ENCODE measurements at places on chromosomes 2 and 18. TPM values are rescaled to one million over a fixed set of nuclear protein-coding genes. Genes with fewer than 3 reads are reported as not detected.

DNA sequence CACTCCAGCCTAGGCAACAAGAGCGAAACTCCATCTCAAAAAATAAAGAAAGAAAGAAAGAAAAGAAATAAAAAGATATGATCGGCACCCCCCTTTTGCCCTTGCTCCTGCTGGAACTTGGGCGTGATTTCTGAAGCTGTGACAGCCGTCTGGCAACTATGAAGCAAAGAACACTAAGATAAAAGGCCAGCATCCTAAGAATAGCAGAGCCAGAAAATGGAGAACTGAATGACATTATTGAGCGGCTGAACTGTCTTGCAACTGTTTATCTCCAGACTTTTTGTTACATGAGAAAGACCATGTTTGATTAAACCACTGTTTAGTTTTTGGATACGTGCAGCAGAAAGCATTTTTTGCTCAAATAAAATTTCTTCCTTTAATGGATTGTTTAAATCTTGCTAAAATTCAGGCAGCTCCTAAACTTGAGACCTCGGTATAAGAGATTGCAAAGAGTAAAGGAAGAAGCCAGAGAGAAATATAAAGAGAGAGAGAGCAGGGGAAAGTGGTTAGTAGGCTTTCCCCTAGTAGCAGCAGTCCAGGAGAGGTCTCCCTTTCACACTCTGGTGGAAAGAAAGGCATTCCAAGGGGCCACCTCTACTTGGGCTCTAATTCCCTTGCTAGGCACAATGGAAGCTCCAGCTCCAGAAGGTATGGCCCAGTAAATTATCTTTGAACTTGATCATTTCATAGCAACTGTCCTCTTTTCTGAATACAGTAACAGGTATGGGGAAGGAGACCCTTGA is 8.2 kb upstream of the MBD2 start:
- no peak for DNase-seq

- no peak for DNase-seq
Measured at GRCh38 chr2:28591711-28592335, 96.0 kb downstream of the PLB1 start.

DNA sequence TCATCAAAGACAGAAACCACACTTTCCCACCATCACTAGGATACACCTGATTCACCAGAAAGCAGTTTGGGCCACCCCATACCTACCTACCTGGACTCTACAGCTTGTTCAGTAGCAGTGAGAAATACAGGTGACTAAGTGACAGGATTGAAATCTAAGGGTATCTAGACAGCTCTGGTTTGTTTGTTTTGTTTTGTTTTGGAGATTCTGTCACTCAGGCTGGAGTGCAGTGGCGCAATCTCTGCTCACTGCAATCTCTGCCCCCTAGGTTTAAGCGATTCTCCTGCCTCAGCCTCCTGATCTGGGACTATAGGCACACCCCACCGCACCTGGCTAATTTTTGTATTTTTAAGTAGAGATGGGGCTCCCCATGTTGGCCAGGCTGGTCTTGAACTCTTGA is 3.1 kb downstream of the TTC21B start:
- no peak for DNase-seq

GRCh38 chr2:236238751-236239150 is 25.5 kb downstream of the ASB18 start:
- no peak for DNase-seq

DNA sequence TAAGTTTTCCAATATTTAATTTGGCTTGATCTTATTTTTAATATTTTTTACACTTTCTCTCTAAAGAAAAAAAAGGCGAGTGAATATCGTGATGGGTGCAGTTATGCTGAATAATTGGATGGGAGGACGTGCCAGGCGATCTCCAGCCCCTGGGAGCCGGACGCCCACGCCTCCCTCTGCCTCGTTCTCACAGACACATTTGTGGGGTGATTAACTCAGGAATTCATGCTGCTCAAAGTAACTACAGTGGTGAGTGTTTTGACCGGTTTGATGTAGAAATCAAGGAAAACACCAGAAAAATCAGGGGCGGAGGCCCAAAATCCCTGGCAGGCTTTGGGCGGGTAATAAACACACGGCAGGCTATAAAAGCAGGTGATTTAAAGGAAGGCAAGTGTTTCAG is 736.8 kb upstream of the SALL3 start:
- DNase-seq, result no peak

- DNase-seq, result no peak
Measured at GRCh38 chr2:20168048-20168726, 56.7 kb downstream of the SDC1 start.

DNA sequence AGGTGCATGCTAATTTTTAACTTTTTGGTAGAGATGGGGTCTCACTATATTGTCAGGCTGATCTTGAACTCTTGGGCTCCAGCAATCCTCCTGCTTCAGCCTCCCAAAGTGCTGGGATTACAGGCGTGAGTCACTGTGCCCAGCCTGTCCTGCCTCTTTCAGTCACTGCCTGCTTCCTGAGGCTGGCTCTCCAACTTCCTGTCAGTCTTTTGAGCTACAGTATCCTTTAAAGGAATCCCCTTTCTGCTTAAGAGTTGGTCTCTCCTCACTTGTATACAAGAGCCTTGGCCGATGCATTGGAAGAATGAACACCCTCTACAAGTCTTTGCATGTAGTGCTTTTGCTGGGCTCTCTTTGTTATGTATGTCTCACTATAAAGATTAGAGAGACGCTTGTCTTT is 88.4 kb upstream of the SMAD2 start:
- no peak for DNase-seq

DNA sequence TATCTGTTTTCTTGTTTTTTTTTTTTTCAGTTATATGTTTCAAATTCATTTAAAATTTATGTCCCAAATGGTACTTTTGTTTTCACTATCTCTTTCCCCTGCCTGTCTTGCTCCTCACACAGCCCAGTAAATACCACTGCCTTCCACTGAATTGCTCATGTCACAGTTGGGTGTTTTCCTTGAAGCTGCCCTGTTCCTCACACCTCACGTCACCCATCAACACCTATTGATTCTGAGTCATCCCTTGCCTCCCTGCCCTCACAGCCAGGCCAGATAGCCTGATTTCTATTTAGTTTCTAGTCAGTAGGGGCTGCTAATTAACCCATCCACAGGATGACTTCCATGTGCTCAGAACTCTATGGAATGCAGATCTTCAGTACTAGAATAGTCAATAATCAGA is 25.3 kb downstream of the FSHR start:
- DNase-seq, result no peak

DNA sequence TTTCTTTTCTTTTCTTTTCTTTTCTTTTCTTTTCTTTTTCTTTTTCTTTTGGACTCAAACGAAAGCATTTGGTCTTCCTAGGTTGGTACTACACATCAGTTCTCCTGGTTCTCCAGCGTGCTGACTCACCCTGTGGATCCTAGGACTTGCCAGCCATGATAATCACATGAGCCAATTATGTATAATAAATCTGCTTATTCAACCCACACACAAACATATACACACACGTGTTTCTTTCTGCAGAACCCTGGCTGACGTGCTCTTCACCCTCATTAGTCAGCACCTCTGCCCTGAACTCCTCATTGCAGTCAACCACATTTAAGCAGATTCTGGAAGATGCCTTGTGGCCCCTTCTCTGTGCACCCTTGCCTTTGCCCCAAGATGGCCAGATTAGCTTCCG is 162.4 kb upstream of the MYT1L start:
- no peak for DNase-seq

DNA sequence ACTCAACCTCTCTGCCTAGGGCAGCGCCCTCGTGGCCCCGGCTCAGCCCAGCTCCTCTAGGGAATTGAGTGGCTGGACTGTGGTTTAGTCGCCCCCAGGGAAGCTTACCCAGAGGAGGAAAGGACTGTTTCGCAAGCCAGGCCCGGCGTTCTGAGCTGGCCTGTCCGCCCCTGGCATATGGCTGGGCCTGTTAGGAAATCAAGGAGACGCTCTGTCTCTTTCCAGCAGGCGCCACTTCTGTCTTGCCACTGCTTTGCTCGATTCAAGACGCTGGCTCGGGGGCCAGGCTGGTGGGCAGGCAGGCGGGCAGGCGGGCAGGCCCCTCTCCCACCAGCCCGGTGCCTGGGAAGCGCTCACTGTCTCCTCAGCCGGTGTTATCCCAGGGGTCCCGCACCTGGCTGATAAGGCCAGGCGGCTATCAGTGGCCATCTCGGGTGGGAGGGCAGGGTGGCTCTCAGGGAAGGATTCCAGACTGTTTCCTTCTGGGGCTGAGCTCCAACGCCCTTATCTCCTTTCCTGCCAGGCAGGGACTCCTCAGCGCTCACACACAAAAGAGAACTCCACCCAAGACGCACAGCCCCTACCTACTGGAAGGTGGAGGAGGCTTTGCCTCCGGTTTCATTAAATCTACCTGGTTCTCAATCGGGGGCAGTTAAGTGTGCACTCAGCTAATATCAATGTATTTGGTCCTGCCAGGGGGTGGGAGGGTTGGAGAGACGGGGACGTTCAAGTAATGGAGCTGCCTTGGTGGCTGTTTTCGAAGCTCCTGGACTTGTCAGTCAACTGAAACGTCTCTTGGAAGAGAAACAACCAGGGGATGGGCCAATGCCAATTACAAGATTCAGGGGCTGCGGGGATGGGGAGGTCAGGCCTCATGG is 109.1 kb downstream of the SMAD7 start:
- DNase-seq, result peak; percentile 46

GRCh38 chr2:156242874-156243273 is 89.6 kb downstream of the NR4A2 start:
- DNase-seq, result no peak

- DNase-seq, result peak; percentile 94
Measured at GRCh38 chr2:44291281-44292248, 16.3 kb downstream of the SLC3A1 start.

DNA sequence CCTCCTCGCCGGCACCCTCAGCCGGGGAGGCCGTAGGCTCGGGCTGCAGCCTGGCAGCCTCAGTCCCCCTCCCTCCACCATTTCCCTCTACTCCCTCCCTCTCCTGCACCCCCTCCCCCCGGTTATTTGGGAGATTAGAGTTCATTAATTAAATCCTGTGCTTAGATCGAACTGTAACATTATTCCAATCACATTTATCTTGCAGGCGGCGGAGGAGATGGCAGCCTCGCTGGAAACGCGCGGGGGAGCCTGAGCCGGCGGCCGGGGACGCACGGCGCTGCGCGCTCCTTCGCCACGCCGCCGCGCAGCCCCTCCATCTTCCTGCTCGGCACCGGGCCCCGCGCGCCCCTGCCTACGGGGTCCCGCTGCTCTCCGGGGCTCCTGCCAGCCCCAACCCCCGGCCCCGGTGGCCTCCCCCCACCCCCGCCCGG is at the start of gene ST8SIA3:
TSS of gene ST8SIA3 (plus strand) at position 287 of the 431 bp plus-strand sequence. CDS start 290 bp downstream, outside the sequence.
- DNase-seq, result no peak

DNA sequence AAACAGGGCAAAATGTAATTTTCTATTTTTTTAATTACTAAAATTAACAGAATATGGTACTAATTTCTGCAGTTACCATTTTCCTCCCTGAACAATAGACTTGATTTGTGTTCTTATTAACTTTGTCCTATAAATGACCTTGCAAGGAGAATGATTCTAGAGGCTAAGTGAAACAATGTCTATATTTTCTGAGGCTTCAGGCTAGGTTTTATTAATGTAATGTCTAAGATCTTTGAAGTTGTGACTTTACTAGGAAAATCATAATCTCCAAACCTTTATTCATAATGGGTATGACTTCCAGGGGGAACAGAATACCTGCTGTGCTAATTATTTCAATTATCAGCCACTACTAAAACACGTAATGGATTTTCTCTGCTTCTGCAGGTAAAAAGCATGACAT is 94.4 kb downstream of the TAF4B start:
- no peak for DNase-seq

DNA sequence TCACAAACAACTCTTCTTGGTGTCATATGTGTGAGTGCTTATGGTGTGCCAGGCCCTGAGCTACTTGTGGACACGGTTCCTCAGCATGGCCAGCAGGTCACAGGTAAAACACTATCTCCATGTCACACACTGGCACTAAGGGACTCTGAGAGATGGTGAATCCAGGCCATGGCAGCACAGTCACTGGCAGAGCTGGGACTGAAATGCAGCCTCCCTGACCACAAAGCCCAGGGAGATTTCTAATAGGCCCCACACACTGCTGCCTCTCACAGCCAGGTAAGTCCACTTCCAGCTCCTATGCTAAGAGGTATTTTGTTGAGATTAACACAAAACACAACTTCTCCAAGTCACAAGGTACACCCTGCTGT is 92.0 kb downstream of the ACTR2 start:
- no peak for DNase-seq

DNA sequence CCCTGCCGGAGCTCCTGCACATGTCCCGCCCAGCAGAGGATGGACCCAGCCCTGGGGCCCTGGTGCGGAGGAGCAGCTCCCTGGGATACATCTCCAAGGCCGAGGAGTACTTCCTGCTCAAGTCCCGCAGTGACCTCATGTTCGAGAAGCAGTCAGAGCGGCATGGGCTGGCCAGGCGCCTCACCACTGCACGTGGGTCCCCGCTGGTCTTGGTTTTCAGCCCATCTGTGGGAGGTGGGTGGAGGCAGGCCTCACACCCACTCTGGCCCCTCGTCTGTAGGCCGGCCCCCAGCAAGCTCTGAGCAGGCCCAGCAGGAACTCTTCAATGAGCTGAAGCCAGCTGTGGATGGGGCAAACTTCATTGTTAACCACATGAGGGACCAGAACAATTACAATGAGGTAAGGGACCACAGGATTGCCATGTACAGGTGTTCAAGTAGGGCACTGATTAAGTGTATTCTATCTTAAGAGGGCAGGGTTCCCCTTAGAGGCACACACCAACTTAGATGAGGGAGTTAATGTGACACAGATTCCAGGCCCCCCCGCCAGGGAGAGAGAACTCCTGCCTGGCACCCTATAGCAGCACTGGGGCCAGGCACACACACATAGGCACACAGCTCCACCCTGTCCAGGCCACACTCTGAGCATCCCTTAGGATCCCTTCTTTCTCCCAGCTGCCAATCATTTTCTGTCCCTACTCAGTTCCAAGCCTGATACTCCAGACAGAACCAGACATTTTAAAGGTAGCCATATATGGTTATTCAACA is 5.4 kb upstream of the CHRNG start:
- DNase-seq, result no peak

DNA sequence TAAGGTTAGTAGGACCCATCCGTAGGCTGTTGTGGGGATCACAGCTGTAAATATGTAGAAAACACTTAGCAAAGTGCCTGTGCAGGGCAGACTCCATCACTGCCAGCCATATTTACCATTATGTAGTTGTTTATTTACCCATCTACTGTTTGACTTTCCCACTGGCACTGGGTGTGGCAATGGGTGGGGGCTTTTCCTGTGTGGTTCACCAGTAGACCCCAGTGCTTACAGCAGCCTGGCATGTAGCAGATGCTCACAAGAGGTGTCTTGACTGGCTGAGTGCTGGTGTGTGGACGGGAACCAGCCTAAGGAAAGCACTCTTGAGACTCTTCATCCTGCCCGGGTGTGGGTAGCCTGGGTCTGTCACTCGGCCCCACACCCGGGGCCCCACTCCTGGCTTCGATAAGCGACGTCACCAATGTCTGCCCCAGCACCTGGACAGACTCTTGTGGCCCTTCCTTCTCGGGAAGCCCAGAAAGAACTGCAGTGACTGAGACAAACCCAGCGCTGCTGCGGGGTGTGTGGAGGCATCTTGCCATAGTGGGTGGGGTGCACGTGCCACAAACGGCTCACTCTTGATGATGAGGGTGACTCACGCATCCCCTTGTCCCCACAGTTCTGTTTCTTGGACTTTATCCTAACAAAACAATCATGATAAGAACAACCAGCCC is 78.3 kb downstream of the HDAC4 start:
- no peak for DNase-seq

SERPINB10 gene
- not detected for total RNA-seq

C2orf76 gene
- total RNA-seq, result 2.8 TPM
